ENCODE measurements at places on chromosomes 2 and 18.

- no peak for DNase-seq
Observed at GRCh38 chr18:10029711-10030110, 115.9 kb downstream of the VAPA start.

DNA sequence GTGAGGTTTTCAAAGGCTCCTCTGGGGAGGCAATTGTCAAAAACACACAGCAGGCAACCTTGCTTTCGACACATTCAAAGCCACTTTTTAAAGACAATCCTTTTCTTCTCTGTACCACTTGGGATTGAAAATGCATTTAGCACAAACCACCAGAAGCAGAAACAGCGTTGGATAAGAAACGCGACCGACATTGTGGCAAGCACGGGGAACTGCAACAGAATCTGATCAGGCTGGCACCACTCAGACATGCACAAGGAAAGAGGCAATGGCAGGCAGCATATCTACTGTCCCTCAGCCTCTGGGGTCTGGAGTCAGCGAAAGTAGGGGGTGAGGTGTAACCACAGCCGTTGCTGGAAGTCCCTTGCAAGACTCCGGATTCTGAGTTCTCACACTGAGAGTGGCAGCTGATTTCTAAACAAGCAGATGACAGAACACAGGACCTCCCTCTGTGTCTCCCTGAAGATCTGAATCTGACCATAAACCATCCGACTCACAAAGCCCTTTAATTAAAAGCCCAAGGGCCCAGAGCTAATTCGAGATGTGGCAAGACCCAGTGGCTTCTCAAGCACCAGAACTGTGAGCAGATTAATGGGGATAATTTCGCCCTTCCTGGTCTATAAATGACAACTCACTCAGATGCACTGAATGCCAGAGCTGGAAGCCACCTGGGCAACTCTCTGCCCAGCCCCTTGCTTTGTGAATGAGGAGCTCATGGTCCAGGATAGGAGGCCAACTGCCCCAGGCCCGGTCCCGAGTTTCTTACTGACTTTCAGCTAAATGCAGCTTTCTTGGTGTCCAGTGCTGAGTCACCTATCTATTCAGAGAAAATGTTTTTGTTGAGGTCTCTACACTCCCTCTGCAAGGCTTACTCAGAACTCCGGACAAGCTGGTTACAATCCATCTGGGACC is 29.6 kb downstream of the CYRIA start:
- DNase-seq = no peak

DNA sequence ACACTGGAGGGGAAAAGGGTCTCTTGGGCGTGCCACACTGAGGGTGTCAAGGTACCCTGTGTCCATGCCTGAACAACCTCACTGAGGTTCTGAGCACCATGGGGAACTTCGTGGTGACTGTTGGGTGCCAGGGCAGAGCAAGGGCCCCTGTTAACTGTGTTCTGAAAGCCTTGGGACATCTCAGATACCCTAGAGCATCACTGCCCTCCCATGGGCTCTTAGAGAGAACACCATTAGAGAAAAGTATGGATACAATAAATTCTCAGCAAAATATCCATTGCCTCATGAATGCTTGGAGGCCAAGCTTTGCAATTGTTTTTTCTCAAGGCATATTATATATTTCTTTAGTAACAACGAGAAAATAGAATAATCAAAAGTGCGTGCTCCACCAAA is 488.5 kb upstream of the NRP2 start:
- DNase-seq = no peak

DNA sequence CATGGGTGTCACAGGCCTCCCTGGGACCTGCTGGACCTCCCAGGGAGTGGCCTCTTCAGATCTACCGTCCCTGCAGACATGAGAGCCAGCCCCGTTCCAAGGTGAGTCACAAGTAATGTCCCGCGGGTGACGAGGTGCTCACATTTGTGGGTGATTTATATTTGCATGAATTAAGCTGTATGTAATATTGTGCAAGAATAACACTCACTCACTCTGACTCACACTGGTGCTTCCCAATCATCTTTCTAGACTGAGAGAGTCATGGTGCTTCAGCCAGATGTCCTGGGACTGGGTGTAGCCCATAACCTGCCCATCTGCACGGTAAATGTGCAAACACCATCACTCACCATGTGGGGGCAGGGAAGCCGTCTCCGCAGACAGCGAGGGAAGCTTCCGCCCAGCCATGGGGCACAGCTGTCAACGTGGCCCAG is 347.5 kb upstream of the SALL3 start:
- no peak for DNase-seq

DNA sequence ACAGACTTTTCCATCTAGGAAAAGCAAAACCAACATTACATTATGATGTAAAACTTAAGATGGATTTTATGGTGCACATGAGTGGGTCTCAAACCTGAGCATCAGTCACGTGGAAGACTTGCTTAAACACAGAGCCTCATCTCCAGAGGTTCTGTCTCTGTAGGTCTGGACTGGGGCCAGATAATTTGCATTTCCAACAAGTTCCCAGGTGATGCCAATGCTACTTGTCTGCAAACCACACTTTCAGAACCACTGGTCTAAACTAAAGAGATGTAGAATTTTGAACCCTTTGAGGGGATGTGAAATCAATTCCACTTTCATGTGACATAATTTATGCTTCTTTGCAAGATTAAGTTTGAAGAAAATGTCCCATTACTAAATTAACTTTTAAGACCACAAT is 522.8 kb downstream of the MBD2 start:
- no peak for DNase-seq

DNA sequence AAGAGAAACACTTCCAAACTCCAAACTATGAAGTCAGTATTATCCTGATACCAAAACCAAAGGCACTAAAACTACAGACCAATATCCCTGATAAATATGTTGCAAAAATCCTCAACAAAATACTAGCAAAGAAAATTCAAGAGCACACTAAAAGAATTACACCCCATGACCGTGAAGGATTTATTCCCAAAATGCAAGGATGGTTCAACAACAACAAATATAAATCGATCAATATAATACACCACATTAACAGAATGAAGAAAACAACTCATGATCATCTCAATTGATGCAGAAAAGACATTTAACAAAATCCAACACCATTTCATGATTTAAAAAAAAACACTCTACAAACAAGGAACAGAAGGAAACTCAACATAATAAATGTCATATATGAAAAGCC is 50.5 kb downstream of the IWS1 start:
- no peak for DNase-seq

DNA sequence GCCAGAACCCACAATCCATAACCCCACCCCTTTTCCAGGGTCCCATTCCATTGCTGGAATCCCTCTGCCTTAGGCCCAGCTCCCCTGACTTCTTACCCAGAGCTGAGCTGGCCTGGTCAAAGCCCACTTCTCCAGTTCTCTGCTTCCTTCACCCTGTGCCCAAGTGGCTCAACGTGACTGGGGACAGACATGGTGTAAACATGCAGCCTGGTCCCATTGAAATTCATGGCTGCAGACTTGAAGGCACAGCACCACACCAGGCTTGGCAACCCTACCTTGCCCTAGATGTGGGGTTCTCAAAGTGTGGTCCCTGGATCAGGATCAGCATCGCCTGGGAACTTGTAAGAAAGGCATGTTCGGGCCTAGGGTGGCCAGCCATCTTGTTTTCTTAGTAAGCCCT is 3.7 kb downstream of the HS1BP3 start:
- DNase-seq = no peak

DNA sequence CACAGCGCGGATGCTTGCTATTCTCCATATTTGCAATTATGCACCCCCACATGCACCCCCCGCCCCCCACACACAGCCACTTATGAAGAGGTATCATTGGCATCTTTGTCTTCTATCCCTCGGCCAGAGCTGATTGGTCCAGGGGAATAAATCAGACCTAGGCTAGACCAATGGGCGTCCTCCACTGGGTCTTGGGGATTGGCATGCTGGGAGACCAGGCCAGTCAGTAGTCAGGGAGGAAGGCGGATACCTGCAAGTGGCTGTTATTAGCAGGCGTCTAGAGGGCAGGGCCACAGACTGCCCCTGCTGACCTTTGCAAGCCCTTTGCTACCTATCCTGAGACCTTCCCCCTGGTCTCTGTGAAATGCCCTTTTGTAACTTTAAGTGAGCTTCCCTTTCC is 30.0 kb downstream of the ATOH8 start:
- no peak for DNase-seq

DNA sequence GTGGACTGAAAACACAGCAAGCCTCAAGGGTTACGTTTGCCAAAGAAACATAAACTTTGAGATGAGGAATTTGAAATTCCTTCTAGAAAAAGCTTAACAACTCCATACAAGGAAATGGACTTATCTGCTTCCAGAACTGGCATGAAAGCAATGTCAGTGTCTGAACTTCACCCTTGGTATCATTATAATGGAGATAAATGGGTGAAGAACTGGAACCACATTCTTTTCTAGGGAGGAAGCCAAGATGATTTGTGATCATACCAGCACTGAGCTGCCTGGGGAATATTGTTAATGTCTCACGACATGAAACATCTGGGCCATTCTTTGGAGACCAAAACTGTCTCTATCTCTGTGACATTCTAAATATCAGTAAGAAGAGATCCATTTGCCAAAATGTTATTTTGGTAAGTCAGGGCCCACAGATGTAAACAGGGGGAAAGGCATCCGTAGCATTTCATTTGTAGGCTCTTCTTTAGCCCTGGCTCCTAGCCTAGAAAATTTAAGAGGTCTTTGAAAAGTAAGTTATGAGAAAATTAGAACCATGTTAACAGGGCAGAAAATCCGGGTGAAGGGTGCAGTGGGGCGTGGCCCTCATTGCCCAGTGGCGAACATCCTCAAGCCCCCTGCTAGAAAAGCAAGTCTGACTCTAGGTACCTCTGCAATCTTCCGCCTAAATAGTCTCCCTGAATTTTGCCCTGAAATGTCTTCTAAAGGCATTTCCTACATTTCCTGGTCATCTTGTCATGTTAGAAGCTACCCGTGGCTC is 295.3 kb upstream of the EPAS1 start:
- DNase-seq = no peak

GRCh38 chr2:239723486-239724193 is 301.5 kb downstream of the NDUFA10 start:
- DNase-seq = no peak

- no peak for DNase-seq
Observed at GRCh38 chr2:217710211-217710765, 292.5 kb downstream of the TNS1 start.

- no peak for DNase-seq
Observed at GRCh38 chr2:207229161-207229560, 63.4 kb upstream of the KLF7 start.

DNA sequence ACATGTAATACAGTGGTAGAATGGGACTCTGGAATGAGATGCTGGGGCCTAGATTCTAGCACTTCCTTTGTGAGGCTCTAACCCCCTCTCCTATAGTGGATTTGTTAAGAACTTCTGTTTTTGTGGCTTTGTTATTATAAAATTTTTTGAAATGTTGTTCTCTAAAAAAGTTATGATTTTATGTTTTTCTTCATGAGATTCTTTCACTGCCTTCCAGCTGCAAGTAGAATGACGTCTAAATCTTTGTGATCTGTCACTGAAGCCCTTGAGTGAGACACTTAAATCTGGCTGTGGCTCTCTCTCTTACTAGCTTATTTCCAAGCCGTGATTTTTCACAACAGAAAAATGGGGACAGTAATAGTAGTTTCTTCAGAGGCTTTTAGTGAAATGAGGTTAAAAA is 1.6 kb downstream of the CASP8 start:
- peak; percentile 34 for DNase-seq

DNA sequence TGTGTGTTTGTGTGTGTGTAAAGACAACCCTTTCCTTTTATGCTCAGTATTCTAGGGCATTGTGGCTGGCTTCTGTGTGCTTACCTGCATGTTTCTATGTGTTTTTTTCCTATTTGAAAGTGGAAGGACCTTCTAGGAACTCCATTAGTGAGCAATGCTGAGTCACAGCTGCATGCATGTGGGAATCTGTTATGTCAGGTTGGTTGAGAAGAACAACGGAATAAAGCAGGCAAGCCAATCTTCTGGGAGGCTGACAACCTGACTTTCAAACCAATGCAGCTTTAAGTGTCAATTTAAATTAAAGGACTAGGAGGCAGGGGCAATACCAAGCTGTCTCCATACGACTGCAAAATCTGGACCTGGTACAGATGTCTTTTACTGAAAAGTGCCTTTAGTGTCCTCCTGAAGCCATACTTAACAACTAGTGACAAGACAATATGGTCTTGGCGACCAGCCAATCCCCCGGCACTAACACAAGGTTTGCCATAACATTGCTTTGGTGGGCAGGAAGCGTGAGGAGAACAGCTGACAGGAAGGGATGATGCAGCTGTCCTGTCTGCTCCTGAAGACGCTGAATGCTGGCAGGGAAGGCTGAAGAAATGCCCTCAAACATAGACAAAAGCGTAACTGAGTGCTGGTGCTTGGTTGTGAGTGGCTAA is 514.7 kb upstream of the CDH7 start:
- no peak for DNase-seq

- DNase-seq = no peak
Observed at GRCh38 chr2:79982445-79982844, 322.1 kb downstream of the LRRTM1 start.

GRCh38 chr2:156653675-156654074 is 217.5 kb downstream of the GPD2 start:
- DNase-seq = no peak

DNA sequence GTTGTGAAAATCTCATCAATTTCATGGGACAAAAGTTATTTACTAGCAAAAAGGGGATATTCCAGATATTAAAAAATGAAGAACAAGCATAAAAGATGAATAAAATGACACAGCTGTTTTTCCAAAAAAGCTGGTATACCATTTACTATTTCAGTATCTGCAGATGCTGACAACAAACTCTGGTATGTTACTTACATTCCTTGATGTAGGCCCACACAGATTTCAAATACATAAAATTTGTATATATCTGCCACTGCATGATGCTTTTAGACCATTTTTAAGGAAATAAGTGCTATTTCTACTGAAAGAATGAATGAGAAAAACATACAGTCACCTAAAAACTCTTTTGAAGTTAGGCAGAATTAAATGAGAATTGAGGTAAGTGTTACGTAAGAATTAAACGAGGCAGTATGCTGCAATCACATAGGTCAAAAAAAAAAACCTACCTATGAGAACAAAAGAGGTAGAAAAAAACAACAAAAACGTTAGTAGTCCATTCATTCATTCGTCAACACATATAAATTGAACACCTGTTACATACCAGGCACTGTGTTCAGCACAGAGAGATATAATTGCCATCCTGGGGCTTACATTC is 32.5 kb downstream of the ARL5A start:
- no peak for DNase-seq

GRCh38 chr2:133657591-133657990 is 89.3 kb upstream of the NCKAP5 start:
- no peak for DNase-seq

DNA sequence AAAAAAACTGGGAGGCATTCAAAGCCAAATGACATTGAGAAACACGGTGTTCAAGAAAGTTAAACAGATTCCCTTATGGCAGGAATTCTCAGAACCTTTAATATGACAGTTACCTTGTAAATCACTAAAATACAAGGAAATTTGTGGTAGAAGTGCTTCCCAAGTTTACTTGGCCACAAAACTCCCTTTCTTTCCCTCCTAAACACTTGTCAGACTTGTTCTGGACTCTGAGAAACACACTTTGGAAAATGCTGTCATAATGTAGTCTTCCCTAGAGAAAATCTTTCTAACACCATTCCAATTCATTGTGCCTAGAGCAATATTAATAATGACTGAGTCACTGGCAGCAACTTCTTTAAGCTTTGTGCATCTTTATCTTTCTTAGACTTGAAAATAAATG is 140.4 kb downstream of the ANKRD44 start:
- no peak for DNase-seq

Data from central memory CD4-positive, alpha-beta T cell (primary cell).